NCI-H187 treated with DMSO at 0.1 percent for 48 hours (cell line): ENCODE measurements at places on chromosomes 6 and 20.

- DNase-seq = no peak
Observed at GRCh38 chr6:348860-349396, 42.6 kb upstream of the IRF4 start.

DNA sequence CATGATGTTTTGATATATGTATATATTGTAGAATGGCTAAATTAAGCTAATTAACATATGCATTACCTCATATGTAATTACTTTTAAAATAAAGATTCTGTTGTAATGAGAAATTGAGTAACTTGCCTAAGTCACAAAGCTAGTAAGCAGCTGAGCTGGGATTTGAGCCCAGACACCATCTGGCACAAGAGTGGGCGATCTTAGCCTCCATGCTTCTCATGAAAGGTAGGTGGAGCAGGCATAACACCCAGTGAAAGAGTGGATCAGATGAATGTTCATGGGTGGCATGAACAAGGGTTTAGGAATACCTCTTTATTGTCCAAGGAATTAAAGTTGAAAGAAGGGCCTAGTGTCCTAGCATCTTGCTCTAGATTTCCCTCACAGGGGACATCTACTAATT lies 365.4 kb downstream of the TFAP2B start:
- no peak for DNase-seq

- DNase-seq = no peak
Observed at GRCh38 chr20:37351689-37352607, 6.0 kb downstream of the SRC start.

DNA sequence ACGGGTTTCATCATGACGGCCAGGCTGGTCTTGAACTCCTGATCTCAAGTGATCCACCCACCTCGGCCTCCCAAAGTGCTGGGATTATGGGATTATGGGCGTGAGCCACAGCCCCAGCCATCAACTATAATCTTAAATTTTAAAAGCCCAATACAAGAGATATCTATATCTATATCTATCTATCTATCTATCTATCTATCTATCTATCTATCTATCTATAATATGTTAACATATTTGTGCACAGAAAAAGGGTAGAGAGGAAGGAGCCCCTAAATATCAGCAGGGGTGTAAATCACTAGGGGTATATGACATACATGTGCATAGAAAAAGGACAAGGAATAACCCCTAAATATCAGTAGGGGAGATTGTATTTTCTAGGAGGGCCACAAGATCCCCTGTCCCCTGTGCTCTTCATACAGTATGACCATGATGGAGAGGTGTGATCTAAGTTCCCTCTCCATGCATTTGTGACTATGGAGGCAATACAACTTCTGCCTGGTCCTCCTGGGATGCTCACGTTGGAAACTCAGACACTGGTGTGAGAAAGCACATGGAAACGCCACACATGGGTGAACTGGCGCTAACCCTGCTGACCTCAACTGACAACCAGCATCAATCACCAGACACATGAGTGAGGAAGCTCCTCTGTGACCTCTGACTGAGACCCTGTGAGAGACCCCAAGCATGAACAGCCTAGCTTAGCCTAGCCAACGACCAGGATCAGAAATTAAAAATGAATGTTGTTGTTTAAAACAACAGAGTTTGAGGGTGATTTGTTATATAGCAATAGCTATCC lies 1.2 kb upstream of the SPATS1 start:
- DNase-seq = no peak

DNA sequence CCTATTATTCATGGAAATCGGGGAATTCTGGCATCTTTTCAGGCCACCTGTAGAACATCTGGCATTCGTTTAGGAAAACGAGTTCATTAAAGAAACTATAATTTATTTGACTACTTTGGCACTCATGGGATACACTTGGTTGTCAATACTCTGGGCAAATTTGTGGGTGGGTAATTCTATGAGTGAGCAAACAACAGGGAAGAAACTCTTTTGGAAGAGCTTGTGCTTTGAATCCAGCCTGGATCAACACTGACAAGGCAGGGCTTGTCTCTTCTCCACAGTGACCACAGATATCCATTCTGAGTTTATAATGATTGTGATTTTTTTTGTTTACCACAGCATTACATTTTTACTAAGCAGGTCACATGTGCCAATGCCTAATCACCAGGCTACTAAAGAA lies 394.7 kb downstream of the THBS2 start:
- no peak for DNase-seq

- DNase-seq = no peak
Observed at GRCh38 chr6:144931172-144932035, 646.3 kb downstream of the UTRN start.

- no peak for DNase-seq
Observed at GRCh38 chr6:134308800-134309199, 9.1 kb downstream of the SGK1 start.

- no peak for DNase-seq
Observed at GRCh38 chr6:28865401-28866204, 58.2 kb downstream of the TRIM27 start.

- DNase-seq = no peak
Observed at GRCh38 chr6:43070028-43070632, 6.0 kb upstream of the PTK7 start.

GRCh38 chr20:15550116-15550870 lies 1023.0 kb downstream of the KIF16B start:
- no peak for DNase-seq

DNA sequence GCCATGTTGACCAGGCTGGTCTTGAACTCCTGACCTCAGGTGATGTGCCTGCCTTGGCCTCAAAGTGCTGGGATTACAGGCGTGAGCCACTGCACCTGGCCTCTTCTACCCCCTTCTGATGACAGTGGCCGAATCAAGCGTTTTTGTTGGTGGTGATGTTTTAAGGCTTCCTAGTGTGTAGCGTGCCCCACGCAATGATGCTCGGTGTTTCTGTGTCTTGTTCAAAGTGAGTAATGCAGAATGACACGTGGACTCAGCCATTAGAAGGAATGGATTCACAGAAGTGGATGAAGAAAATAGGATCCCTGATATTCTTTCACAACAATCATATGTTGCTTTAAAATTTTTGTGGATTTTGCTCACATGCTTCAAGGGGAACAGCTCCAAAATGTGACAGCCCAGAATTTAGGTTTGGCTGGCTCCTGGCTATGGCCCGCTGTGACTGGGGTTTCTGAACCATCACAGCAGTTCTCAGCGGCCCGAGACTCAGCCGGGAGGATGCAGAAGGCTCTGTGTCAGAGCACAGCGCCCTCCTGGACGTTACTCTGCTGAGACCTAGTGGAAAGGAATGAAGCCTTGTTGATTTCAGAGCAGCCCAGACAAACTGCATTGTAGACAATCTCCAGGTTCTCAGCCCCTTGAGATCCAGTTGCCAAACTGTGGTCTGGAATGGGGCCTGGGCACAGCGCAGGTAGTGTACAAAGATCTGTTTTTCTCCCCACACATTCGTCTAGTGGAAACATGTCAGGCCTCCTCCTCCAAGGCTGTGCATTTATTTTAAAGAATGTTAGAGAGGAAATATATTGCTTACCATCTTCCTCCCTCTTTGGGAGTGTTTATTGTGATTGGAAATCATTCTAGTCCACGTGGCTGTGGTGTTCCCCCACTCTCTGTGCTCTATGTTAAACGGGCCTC lies 57.6 kb upstream of the TIAM2 start:
- DNase-seq = no peak

DNA sequence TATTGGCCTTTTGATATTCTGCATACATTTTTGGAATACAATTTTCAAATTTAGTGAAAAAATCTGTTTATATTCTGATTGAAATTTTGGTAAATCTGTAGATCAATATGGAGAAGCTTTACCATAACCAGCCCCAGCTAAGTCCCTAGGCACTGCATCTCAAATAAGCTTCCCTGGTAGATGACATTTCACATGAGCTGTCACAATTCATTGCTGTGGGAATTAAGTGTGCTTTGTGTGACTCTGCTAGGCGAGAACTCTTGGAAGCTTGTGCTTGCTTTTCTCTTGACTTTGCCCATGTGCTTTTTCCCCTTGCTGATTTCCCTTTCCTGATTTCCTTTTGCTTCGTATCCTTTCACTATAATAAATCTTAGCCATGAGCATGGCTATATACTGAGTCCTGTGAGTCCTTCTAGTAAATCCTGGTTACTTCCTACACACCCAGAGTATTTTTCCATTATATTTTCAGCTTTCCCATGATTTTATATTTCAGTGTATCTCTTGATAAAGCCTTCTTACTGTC lies 166.5 kb upstream of the MMS22L start:
- no peak for DNase-seq

DNA sequence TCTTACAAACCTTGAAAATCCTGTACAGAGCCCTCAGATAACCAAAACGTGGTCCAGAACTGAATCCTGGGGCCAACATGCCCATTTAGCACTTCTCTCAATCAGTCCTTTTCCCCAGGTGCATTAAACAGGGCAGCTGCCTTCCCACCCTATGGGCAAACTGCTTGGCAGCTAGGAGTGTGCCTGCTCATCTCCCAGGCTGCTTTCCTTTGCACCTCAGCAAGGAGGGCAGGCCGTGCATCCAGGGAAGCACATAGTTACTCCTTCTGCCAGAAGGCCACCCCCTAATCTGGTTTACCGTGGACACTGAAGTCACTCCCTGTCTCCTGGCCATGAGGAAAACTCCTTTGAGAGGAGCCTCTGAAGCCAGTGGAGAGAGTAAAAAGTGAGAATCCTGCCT lies 10.0 kb downstream of the PKIG start:
- DNase-seq = no peak

GRCh38 chr6:141313986-141314385 lies 818.7 kb upstream of the GJE1 start:
- DNase-seq = no peak

DNA sequence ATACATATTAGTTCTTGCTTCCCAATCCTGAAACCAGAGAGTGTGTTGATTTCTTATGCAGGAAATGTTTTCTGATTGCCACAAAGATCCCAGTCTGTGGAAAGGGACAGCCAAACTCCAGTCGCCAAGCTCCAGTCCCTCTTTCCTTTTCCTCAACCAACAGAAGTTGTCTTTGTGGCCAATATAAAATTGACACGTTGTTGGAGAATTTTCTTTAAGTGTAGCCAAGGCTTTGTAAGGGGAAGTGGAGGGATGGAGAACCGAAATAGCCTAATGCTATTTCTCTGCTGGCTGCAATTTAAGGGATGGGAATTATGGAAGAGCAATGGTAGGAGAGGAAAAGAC lies 5.4 kb downstream of the ADGRB3 start:
- no peak for DNase-seq

DNA sequence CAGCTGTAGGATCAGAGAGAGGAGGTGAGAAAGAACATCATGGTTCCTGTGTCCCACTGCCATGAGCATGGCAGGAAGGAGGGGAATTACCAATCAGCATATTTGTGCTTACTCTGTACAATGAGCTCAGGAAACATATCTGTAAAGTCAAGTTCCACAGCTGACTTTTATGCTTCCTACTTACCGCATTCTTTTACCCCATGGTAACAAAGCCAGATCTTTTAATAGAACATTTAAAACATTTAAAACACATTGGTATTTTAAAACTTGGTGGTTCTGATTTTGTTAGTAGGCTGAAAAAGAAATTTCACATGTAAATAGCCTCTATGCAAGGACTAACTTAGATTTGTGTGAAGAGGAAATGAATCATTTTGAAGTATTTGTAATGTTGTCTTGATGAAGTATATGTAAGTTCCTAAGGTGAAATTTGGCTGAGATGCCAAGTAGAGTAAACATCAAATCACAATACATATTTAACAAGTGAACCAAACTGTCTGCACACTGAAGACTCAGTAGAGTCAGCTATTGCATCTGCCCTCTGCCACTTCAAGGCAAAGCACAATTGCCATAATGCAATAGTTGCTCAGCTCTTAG lies 114.7 kb downstream of the GJA10 start:
- no peak for DNase-seq

GRCh38 chr6:71324194-71324785 lies 35.7 kb downstream of the OGFRL1 start:
- no peak for DNase-seq

DNA sequence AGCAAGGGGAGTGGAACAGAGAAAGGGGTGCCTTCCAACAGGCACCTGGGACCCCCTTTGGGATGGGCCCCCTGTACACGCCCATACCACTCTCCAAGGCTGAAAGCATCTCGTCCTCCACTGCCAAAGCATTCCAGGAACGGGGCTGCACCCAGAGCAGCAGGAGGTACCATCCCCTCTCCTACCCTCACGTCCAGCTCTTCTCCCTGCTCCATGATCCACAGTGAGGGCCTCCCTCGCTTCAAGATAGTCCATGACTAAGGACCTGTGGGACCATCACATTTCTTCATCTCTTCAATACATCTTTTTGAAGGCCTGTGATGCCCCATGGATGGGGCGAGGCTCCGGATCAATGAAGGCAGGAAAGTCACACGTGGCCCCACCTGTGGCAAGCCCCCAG lies 209.9 kb downstream of the ANKRD60 start:
- DNase-seq = no peak

GRCh38 chr20:26208296-26209091 lies 511.8 kb upstream of the ZNF337 start:
- DNase-seq = no peak

DNA sequence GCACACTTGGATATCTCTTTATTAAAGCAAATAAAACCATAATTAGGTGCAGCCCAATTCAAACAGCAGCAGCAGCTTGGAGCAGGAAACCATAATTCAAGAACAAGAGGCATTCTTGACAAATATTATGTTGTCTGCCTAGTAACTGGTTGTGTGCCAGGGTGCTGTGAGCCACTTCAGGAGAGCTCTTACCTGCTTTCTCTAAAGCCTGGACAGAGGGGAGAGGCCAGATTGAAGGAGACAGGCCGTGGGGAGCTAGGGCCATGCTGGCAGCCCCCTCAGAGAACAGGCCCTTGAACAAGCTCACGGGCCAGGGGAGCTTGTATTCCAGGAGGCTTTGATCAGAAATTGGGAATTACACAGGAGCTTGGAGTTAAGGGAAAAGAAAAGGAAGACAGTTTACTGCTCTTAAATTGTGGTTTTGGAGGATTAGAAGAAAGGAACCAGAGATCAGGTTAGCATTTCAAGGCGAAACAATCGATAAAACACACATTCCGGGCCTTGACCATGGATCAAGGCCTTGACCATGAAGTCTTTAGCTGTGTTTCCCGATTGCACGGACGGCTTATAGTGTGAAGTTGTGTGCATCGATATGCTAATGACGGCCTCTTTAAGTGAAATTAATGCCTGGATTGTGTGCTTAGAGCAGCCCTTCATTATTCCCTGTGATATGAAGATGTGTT lies 69.8 kb upstream of the NKX2-2 start:
- DNase-seq = no peak

DNA sequence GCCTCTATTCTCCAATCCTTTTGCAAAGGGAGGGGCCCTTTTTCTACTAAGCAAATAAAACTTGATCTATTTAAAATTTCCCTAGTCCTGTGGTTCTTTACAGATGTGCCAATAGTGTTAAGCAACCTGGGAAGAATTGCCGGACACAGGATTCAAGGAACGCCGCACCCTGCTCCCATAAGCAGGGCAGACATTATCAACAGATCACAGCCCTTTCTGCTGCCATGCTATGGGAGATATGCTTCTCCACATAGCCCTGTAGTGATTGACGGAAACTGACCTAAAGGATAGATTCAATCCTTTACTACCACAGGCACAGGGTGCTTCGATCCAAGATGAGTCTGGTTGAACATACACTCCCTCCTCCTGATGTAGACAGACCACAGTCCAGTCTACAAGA lies 118.4 kb upstream of the TRAF3IP2 start:
- no peak for DNase-seq
